Left colon (tissue), 2 donors: ENCODE measurements at places on chromosomes 6 and 20. TPM values are rescaled to one million over a fixed set of nuclear protein-coding genes. Genes with fewer than 3 reads are reported as not detected.

Gene COX4I2
- 0.67 TPM for total RNA-seq

Gene CENPW
- 10.1 TPM for total RNA-seq

Gene SIRPB1
- total RNA-seq = 0.37 TPM

Gene C6orf15
- not detected for total RNA-seq

DNA sequence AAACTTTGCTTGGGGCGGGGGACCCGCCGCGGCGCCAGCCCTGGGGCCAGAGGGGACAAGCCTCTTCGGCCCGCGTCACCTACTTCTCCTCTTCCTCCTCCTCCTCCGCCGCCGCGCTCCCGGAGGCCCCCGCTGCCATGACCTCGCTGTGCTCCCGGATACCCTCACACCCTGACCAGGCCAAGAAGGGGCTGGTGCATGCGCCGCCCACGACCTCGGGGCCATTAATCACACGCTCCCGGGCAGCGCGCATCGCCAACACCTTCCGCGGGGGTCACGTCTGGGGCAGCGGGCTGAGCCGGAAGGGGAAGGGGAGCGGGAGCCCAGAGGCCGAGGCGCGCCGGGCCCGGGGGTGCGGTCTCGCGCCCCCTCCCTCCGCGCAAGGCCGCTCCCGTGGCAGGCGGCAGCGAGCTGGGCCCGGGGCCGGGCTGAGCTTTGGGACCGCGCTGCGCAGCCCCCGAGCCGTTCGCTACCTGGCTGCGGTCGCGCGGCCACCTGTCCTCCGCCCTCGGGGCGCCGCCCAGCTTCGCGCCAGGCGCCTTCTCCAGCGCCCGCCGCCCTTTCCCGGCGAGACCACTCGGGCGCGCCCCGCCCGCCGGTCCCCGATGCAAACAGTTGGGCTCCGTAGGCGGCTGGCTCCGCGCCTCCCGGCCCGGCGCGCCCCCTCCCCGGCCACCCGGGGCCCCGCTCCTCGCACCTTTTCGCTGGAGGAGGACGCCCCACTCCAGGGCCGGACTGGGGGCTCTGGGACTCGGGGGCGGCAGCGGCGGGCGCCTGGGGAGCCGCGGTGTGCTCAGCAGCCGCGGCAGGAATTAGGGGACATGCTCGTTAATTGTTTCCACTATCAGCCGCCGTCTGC lies 575 bp upstream of the CNR1 start:
- no peak for DNase-seq

GRCh38 chr6:6581054-6581453 lies 7.5 kb upstream of the LY86 start:
- no peak for DNase-seq
